Fibroblast of skin of scalp (primary cell): ENCODE measurements at places on chromosomes 6 and 20.

DNA sequence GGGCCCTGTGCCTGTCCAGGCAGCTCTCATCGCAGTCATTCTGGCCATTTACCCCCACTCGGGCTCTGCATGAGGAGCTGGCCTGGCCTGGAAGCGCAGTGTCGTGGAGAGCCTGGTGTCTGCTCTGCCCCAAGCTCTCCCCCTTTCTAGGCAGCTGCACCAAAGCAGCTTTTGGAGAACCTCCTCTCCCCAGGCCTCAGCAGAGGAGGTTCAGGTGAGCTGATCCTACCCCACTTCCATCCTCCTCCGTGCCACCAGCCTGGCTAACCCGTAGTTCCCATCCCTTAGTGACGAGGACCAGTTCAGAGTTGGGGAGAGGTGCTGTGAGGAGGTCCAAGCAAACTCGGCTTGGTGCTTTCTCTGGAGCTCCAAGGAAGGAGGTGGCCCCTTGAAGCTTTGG lies 30.5 kb upstream of the PHACTR3 start:
- no peak for DNase-seq

- DNase-seq, result no peak
These were observed 78.0 kb downstream of the SLC22A3 start for GRCh38 chr6:160426136-160426535.

- no peak for DNase-seq
These were observed 40.6 kb downstream of the SPATA2 start for GRCh38 chr20:49874696-49875095.

GRCh38 chr20:51452091-51452613 lies 90.4 kb downstream of the NFATC2 start:
- no peak for DNase-seq

- DNase-seq, result no peak
These were observed 94.6 kb downstream of the TFAP2A start for GRCh38 chr6:10320291-10320690.
